ENCODE measurements at places on chromosomes 6 and 20.

GRCh38 chr20:63322146-63322932, 29.4 kb downstream of the COL20A1 start:
- DNase-seq, result no peak

DNA sequence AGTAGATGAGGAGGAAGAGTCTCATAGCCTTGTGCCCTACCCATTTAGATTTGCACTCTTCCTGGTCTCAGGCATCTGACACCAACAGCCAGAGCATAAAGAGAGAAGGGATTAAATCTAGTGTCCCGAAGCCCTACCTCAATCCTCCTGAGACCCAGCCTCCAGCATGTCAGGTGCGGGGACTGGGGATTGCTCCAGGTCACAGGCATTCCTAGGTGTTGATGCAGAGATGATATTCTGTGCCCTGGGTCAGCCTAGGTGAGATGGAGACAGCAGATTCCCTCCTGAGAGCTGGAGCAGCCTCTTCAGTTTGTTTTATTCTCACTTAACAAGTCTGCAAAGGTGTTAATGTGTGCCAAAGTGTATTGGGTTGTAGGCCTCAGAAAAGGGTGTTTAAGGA, 89.8 kb downstream of the ANKRD6 start:
- no peak for DNase-seq

- no peak for DNase-seq
Observed at GRCh38 chr6:123869334-123869733, 65.7 kb downstream of the NKAIN2 start.

GRCh38 chr6:42365021-42365420, 86.7 kb downstream of the TRERF1 start:
- no peak for DNase-seq

DNA sequence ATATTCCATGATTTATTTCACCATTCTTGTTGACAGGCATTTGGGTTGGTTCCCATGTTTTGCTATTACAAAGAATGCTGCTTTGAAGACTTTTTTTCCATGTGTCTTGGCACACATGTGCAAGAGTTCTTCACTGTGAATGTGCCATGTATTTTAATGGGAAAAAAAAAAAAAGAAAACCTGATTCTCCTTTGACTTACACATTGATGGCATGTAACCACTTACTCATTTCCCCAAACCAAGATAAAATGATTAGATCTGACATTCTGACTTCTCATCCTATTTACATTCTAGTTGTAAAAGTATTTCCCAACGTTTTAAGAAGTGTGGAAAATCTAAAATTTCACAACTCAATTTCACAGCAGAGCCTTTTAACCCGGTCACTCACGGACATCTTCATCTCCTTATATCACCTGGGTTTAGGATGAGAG, 4.4 kb downstream of the CAP2 start:
- DNase-seq, result no peak

DNA sequence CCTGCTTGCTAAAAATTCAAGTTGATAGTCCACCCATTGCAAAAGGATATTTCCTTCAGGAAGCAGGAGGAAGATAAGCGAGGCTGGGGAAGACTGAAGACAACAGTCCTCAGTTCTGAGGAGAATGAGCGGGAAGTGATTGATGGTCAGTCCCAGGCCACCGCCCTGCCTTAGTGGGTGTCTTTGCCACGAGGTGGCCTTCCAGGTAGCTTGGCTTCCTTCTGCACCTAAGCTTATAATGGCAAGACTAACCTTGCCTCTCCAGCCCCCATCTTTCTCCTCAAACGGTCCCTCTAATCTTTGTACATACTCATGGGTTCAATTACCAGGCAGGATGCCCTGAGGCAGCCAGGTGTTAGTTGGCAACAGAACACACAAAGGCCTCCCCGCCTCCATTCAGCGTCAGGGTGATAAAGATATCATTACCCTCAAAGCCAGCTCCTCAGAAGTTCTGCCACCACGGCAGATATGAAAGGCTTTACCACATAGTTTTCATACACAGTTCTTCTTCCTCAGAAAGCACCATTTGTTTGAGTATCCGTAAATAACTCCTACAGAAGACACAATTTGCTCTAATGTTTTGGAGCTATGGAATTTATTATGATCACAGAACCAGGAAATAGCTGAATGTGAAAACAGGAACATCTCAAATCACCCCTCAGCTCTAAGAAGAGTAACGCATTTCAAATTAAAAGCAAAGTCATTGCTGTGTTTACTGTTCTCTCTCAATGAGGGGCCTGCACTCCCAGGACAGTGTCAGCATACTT, 249.4 kb downstream of the ATXN1 start:
- no peak for DNase-seq
